Ascending aorta (tissue), 2 donors: ENCODE measurements at places on chromosomes 16 and 17. TPM values are rescaled to one million over a fixed set of nuclear protein-coding genes. Genes with fewer than 3 reads are reported as not detected.

NAE1 gene
- 8.6 TPM for total RNA-seq

- H3K4me1 ChIP-seq = no peaks in the 10 kb centered on the region
- no peak for DNase-seq
- H3K4me3 ChIP-seq = no peak overlapping the region
- H3K27me3 ChIP-seq = no peaks in the 10 kb centered on the region
- H3K27ac ChIP-seq = no peak overlapping the region
- no peaks in the 10 kb centered on the region for H3K36me3 ChIP-seq
These were observed 109.6 kb upstream of the CDH5 start for GRCh38 chr16:66256919-66257318.

PNMT gene
- 5.1 TPM for total RNA-seq

- no peak overlapping the region for H3K27ac ChIP-seq
- no peaks in the 10 kb centered on the region for H3K36me3 ChIP-seq
- no peaks in the 10 kb centered on the region for H3K4me1 ChIP-seq
- no peak for DNase-seq
These were observed 32.2 kb downstream of the MPHOSPH6 start for GRCh38 chr16:82137822-82138167.

NUFIP2 gene
- total RNA-seq = 11.0 TPM

TBC1D3I gene
- total RNA-seq = not detected

DNA sequence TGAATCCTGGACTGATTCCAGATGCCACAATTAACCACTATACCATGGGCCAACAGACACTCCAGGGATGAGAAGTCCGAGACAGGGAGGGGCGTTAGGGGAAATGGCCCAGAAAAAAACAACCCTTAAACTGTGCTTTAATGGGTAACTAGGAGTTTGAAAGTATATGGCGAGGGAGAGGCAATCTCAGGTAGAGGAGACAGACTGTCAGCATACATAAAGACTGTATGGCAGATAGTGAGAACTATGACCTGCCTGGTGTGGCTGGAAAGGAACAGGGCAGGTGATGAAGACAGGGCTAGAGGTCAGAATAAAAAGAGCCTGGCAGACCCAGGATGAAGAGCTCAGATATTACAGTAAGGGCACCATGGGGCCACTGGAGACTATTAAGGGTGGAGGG, 8.1 kb downstream of the ZZEF1 start:
- no peak overlapping the region for H3K27ac ChIP-seq
- H3K27me3 ChIP-seq = no peaks in the 10 kb centered on the region
- DNase-seq = no peak

DNASE1L2 gene
- not detected for total RNA-seq

FOXF1 gene
- total RNA-seq = 3.2 TPM
